ENCODE measurements at places on chromosomes 12 and 14. TPM values are rescaled to one million over a fixed set of nuclear protein-coding genes. Genes with fewer than 3 reads are reported as not detected.

The EPYC gene
- total RNA-seq = not detected

The TSHR gene
- not detected for total RNA-seq

The TSPAN19 gene
- not detected for total RNA-seq

The OR6C2 gene
- total RNA-seq = not detected

The TAS2R43 gene
- not detected for total RNA-seq

The TMTC2 gene
- 17.1 TPM for total RNA-seq

The DCD gene
- total RNA-seq = not detected

The POTEG gene
- total RNA-seq = not detected

The FOXN4 gene
- not detected for total RNA-seq

The IKBIP gene
- total RNA-seq = 69.8 TPM

The SLC5A8 gene
- total RNA-seq = not detected

The CACNA2D4 gene
- total RNA-seq = 1.5 TPM

The LRRC10 gene
- not detected for total RNA-seq

The FLRT2 gene
- 7.9 TPM for total RNA-seq

The CLEC1A gene
- total RNA-seq = not detected

The VASH1 gene
- 7.7 TPM for total RNA-seq

The VTI1B gene
- 80.2 TPM for total RNA-seq

The CCDC184 gene
- total RNA-seq = 2.2 TPM

The CCDC196 gene
- not detected for total RNA-seq
